ENCODE measurements at places on chromosomes 5 and 9.

GRCh38 chr9:89731262-89732182 lies 126.7 kb downstream of the GADD45G start:
- DNase-seq = no peak

- DNase-seq = no peak
Observed at GRCh38 chr5:447501-447900, 4.5 kb downstream of the EXOC3 start.

GRCh38 chr5:176736931-176737745 lies 73.2 kb upstream of the UNC5A start:
- no peak for DNase-seq

GRCh38 chr9:126587187-126588185 lies 26.2 kb upstream of the LMX1B start:
- DNase-seq = no peak

DNA sequence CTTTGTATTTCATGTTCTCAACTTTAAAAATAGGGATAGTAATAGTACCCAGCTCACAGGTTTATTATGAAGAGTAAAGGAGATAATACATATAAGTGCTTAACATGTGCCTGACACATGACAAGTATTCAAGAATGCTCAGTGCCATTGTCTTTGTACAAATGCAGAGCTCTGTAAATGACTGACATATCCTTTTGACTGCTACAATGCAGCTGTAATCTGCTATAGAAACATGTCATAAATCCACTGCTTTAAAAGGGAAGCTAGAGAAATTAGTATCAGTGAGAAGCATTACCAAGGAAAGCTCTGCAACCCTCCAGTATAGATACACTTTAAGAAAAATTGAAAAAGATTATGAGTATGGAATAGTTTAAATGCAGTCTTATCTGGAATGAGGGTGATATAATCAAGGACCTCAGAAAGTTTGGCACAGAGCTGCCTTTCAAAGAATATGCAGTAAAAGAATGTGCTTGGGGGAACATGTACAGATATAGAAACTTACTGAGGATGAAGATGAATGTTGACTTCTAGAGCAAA lies 17.9 kb downstream of the ERAP1 start:
- DNase-seq = no peak

DNA sequence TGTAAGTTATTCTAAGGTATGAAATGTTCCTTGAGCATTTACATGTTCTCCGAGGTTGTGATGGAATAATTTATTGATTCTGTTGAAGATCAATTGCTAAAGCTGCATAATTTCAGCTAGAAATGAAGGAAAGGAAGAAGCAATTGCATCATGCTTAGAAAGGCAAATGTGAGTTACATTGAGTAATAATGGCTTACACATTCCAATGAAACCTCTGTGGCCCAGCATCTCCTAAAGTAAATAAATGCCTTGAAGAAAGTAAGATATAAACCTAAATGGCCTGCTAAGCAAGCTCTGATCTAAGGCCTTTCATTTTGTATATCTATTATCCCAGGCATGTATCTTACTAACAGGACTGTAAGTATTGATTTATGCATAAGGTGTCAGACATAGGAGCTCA lies 677.3 kb upstream of the RGMB start:
- DNase-seq = no peak

DNA sequence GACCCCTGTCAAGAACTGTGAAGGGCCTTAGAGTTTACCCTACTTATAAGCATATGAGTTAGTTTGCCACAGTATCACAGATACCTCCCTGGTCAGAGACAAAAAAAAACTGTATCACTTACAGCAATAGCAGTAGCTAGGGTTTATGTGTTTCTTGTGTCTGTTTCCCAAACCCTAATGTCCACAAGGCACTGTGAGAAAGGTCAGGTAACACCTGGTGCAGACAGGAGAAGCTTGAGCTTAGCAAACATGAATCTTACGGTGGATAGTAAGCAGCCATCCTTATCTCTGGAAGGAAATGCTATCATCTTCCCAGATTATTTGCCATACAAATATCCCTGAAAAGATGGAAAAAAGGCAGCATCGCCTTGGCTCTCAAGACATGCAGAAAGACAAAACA lies 208.5 kb upstream of the KCNN2 start:
- DNase-seq = no peak

- no peak for DNase-seq
Observed at GRCh38 chr5:124421584-124421983, 324.9 kb downstream of the ZNF608 start.

GRCh38 chr9:36550135-36550534 lies 22.6 kb upstream of the MELK start:
- no peak for DNase-seq

- no peak for DNase-seq
Observed at GRCh38 chr5:149423049-149423793, 44.1 kb upstream of the IL17B start.

DNA sequence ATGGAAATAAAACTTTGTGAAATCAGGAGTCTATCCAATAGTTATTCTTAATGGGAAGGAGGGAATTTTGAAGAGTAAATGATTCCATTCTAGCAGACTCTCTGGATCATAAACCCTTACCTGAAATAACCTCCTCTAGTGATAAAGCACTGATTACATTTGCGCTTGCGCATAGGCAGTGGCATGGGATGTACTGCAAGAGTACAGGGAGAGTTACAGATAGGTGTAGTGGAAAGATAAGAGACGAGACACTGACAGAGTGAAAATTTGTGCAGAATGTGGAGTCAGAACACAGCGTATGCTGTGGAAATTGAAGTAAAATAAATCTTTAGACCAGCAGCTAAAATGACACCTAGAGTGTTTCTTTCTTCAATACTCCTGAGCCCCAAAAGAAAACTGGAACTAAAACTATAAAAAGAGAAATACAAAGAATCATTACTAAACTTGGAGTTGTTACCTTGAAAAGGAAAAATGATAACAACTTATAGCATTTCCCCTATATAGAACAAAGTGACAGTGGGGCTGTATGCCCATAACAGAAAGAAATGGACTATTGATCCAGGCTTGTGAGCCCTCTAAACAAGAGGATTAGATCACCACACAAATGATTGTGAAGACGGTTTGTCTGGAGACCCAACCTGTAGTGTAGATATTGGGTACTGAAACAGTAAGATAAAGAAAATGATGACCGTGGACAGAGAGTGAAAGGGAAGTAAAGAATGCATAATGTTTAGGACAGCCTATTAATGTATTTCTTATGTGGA lies 1471.2 kb upstream of the NUDT12 start:
- DNase-seq = no peak

DNA sequence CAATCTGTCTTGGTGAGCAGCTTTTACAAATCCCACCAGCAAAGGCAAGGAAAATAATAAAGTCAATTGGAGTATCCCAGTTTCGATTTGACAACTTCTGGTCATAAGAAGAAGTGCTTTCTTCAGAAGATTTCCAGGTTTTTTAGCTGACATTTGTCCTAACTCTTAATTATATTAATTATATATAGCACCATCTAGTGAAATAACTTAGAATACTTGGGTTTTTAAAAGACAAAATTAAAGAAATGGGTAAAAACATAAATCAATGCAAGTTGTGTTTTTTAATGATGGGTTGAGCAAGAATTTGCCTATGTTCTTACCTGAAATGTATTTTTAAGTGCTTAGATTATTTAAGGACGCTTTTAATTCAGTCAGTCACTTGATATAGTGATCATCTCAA lies 421.8 kb downstream of the ACTL7B start:
- no peak for DNase-seq

DNA sequence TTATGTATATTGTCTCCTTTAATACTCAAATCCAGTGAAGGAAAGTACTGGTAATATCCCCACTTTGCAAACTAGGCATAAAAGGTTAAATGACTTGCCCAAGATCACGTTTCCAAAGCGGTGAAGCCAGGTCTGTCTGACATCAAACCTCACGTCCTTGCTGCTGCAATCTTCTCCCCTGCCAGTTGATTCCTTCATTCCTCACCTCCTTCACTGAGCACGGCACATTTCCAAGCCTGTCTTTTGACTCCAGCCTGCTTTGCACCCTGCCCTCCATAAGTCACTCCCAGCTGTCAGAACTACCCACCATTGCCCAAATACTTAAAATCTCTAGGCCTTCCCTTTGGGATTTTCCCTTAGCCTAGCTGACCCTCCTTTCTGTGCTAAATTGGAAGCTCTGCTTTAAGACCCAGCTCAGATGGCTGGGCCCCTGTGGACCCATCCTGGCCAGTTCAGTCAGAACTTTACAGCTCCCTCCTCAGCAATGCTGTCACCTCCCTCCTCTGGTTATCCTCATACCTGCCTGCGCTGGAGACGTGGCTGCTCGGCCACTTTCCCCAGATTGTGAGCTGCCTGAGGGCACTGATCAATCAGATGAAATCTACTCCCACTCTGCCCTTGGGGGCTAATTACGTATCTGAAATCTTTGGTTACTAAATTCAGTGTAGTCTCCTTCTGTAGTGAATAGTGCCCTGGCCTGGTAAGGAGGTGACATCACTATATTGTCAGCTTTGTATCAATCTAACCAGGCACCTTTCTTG lies 51.2 kb downstream of the SLC36A1 start:
- DNase-seq = no peak

DNA sequence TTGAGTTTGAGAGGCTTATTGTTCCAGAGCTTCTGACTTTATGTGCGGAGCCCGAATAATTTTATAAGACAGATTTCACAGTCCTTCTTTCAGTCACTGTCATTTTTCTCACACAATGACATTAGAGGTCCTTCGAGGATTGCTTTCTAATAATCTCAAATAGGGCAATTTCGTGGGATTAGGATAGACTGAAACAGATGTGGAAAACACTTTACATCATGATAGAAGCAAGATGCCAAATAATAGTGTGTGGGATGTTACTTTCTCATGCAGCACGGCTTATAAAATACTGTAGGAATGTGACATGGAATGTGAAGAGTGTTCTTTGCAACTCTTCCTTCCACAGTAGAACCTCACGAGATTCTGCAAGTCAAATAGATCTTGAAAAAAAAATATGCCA lies 451.3 kb downstream of the SEMA5A start:
- no peak for DNase-seq

Data from T-helper 2 cell (primary cell).